CD4-positive, alpha-beta T cell treated with Interleukin-1 beta for 1 hour (primary cell): ENCODE measurements at places on chromosomes 1 and 21.

DNA sequence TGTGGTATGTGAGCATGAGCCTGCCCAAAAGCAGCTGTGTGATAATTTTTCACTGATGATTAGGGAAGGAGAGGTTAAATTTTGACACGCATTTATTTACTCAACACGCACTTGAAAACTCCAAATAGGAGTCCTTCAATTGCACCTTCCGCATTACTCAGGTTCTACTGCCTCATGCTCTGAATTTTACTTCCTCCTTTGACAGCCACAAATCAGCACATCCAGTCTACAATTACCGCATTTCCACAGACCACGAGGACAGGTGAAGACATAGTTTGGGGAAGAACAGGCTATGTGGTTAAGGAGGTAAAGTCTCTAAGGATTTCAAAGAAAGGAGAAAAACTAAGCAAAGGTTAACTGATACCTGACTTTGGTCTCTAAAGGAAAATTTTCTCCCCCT lies 2.6 kb downstream of the CAPN8 start:
- no peak for DNase-seq

- peak; percentile 96 for DNase-seq
These were observed 4.2 kb upstream of the ECE1 start for GRCh38 chr1:21294266-21294989.

- DNase-seq = no peak
These were observed 10.5 kb downstream of the ACOT11 start for GRCh38 chr1:54558434-54559030.

GRCh38 chr21:15192243-15192642 lies 127.4 kb upstream of the NRIP1 start:
- DNase-seq = no peak

DNA sequence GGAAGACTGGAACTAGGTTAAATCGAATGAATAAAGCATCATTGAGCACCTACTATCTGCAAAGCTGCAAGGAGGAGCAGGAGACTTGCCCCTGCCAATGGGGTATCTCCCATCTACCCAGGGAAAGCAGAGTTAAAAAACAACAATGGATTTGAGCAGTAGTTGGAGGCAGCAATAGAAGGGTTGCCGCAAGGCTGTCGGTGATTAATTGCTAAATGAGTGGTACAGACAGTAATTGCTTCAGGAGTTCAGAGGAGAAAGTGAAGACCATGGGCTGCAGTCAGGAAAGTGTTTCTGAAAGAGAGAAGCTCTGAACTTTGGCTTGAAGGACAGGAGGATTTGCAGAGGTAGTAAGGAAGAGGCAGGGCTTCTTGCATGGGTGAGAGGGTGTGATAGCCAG lies 152.9 kb downstream of the ACTL8 start:
- DNase-seq = no peak

DNA sequence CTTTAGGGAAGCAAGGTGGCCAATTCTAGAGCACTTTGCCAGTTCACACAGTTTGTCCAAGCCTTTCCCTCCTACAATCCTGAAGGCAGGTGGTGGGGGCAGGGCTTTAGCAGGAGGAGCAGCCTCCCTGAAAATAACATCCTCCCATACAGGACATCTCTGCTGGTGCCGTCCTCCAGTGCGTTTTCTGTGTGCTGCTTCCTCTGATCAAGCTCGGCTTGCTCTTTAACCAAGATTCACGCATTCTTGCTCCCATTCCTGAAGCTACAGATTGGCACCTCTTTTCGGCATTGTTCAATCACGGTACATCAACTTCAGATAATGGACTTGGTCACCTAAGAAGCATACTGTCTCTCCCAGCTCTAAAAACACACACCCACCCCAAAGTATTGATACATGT lies 7.5 kb upstream of the DPT start:
- no peak for DNase-seq

GRCh38 chr1:86487131-86487810 lies 18.5 kb downstream of the CLCA1 start:
- DNase-seq = no peak

GRCh38 chr1:161956097-161956496 lies 67.6 kb downstream of the OLFML2B start:
- no peak for DNase-seq

GRCh38 chr1:33735624-33736023 lies 128.3 kb upstream of the HMGB4 start:
- DNase-seq = no peak

GRCh38 chr1:203682473-203683383 lies 56.1 kb downstream of the ATP2B4 start:
- peak; percentile 86 for DNase-seq
